ENCODE measurements at places on chromosomes 16 and 17.
A peak's percentile ranks its signal among the peaks of the same experiment; 100 is the strongest.

GRCh38 chr17:7634384-7634783 lies 4.4 kb downstream of the SHBG start:
- DNase-seq, result peak; percentile 25

GRCh38 chr17:28774206-28774605 lies 30.4 kb downstream of the TRAF4 start:
- DNase-seq, result no peak

DNA sequence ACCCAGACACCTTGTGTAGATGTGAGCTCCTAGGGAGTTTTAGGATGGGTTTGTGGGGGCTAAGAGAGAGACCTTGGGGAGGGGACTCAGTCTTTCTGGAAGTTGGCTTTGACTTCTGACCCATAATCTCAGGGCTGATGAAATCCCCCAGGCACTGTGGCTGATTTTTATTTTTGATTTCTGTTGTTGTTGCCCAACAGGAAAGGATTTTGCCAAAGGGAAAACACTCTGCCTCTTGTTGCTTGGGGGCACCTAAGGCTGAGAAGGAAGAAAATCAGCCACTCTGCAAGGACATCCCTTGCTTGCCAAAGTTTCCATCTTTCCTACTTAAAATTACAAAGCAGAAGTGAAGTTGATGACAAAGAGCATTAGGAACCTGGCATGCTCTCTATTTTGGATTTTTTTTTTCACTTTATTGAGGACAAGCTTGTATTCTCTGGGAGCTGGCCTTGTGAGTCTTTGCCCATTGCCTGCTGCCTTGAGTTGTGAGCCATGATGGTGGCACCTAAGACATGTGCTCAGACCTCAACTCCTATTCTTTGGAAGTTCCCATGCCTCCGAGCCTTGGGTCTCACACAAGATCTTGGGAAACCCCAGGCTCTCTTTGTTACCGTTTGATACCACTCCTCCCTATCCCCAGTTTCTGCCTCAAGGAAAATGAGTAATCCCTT lies 3.2 kb upstream of the C1QTNF1 start:
- DNase-seq, result no peak

DNA sequence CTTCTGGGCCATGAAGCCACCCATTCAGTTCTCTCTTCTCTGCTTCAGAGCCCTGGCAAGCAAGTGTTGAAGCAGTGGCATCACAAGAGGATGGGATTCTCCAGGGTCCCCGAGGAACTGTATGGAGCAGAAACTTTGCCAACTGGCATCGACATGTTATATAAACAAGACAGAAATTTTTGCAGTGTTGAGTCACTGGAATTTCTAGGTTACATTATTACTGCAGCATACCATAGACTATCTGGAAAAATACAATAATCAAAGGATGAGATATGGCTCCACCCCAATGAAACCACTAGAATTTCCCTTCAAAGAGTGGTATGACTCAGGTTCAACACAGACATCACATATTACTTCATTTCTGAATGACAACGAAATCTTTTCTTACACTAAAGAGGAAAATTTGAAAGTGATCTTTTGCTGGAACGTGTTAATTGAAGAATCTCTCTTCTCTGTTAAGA lies 343.0 kb upstream of the DYNLRB2 start:
- DNase-seq, result peak; percentile 85

DNA sequence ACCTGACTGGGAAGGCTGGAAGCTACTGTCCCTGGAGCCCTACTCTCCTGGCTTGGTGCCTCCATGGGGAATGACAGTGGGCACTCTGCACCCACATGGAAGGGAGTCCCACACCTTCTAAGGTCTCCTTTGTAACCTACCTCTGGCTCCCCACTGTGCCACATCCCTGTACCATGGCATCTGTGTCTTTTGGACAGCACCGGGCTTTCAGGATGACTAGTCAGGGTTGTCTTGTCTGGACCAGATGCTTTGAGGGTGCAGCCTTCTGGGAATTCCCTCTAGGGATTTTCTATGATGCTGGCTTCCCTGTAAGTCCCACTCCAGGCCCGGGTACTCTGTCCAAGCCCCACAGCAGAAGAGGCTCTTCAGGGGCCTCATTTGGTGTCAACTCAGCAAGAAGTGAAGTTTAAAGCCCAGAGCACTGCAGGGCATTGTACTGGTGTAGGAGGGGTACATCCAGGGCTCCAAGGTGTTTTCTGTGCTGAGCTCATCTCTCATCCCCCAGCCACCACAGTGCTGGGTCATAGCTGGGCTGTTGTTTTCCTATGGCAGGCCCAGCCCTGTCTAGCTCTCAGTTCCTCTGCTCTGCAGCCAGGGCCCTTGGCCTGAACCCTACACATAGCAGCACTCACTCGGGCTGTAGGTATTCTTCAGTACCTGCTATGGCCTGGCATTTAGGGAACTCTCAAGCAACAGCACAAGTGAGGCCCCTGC lies 255.3 kb downstream of the CPPED1 start:
- no peak for DNase-seq

GRCh38 chr16:86834451-86835035 lies 256.2 kb downstream of the FOXL1 start:
- DNase-seq, result peak; percentile 58

DNA sequence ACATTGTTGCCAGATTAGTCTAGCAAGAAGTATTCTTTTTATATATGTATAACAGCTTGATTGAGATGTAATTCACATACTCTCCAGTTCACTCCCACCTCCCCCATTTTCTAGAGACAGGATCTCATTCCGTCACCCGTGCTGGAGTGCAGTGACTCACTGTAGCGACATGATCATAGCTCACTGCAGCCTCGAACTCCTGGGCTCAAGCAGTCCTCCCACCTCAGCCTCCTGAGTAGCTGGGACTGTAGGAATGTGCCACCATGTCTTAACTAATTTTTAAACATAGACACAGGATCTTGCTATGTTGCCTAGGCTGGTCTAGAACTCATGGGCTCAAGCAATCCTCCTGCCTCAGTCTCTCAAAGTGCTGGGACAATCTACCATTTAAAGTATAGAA lies 3.3 kb upstream of the RSAD1 start:
- DNase-seq, result no peak

DNA sequence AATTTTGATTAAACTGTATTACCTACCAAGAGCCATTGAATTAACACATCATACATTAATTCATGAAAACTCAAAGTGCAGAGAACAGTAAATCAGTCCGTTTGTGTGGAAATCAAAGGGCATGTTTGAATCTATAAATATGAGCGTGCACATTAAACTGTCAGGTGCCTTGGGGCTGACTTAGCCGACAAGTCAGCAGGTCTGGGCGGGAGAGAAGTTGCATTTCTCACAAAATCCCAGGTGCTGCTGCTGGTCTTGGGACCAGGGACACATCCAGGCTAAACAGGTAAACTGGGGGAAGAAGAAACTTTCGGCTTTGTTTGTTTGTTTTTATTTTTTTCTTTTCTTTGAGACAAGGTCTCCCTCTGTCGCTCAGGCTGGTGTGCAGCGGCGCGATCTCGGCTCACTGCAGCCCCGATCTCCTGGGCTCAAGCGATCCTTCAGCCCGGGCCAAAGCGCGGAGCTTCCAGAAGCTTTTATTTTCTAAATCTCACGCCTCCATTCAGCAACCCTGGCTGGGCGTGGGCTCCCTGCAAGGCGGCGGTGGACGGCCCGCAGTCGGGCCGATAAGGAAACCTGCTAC lies 213.9 kb downstream of the MRTFB start:
- DNase-seq, result peak; percentile 61

DNA sequence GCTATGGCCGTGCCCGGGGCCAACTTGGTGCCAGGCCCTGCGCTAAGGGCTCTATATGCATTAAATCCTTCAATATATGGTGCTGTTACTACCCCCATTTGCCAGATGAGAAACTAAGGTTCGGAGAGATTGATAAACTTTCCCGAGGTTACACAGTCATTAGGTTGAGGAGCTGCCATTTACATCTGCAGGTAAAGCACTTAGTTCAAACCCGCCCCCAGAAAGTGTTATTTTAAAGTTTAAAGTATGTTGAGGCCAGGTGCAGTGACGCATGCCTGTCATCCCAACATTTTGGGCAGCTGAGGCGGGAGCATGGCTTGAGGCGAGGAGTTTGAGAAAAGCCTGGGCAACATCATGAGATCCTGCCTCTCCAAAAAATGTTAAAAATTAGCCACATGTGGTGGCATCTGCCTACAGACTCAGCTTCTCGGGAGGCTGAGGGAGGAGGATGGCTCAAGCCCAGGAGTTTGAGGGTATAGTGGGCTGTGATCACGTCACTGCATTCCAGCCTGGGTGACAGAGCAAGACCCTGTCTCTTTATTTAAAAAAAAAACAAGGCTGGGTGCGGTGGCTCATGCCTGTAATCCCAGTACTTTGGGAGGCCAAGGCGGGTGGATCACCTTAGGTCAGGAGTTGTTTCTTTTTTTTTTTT lies 264.7 kb downstream of the PARN start:
- DNase-seq, result no peak

- no peak for DNase-seq
Measured at GRCh38 chr17:8555062-8555461, 75.5 kb downstream of the MYH10 start.

GRCh38 chr17:47741109-47741792 lies 8.2 kb downstream of the TBX21 start:
- no peak for DNase-seq

GRCh38 chr16:70678121-70678897 lies 7.5 kb downstream of the MTSS2 start:
- DNase-seq, result no peak

- no peak for DNase-seq
Measured at GRCh38 chr17:38601539-38602351, 4.0 kb downstream of the SRCIN1 start.

- no peak for DNase-seq
Measured at GRCh38 chr17:4019275-4019674, 55.0 kb upstream of the ATP2A3 start.

GRCh38 chr17:10067446-10068143 lies 130.8 kb downstream of the GAS7 start:
- no peak for DNase-seq

DNA sequence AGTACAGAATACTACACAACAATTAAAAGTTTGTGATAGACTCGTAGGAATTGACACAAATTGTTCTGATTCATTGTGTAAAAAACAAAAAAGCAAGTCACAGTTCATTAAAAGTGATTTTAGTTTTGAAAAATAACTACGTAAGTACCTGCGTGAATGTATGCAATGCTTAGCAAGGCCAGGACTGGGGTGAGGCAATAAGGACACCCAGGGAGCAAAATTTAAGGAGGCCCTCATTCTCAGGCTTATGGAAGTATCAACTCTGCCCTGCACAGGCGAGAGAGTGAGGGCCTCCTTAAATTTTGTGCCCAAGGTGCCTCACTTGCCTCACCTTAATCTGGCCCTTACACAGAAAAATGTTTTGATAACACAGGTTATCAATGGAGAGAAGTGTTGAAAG lies 31.4 kb downstream of the NOG start:
- DNase-seq, result no peak

GRCh38 chr17:77279448-77280303 lies 138.9 kb downstream of the SEC14L1 start:
- DNase-seq, result no peak

DNA sequence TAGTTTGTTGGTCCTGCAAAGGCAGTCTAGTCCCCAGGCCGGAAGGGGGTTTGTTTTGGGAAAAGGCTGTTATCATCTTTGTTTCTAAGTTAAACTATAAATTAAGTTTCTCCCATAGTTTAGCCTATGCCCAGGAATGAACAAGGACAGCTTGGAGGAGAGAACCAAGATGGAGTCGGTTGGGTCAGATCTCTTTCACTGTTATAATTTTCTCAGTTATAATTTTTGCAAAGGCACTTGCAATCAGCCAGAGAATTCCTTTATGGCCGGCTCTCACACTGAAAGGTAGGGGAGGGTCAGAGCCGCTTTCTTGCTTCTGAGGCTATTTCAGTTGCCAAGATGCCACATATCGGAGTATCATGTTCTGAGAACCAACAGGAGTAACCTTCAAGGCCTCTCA lies 59.2 kb upstream of the ATF7IP2 start:
- no peak for DNase-seq

DNA sequence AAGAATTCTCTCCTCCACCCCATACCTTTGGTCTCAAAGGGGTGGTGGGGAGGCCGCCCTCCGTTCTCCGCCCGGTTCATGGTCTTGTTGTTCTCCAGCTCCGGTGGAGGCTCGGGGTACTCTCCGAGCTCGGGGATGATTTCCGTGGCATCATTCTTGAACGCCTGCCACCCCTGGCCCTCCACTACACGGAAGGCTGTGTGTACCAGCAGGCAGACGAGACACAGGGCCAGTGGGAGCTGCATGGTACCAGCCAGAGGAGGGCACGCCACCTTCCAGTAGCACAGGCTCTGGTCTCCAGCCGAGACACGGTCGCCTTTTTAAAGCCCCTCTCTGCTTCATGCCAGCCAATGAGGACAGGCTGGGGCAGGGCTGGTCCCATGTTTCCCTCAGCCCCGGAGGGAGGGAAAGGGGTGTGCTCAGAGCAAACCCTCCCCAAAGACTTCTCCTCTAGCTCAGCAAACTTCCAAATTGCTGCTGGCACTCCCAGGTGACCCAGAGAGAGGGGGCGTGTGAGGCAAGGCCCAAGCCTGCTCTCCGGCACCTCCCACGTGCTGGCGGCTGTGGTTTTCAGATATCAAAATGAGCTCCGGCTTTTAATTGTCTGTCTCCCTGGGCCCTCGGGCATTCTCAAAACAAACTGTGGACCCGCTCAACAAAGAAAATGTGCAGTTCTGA lies at the start of gene SOST:
SOST (minus strand) TSS at position 295 of the 678 bp plus-strand sequence; CDS start at position 245, 50 bp downstream.
- DNase-seq, result no peak
